IMR-90 (cell line): ENCODE measurements at places on chromosomes 16 and 17. TPM values are rescaled to one million over a fixed set of nuclear protein-coding genes. Genes with fewer than 3 reads are reported as not detected.

GRCh38 chr16:15993541-15993940, 44.1 kb downstream of the ABCC1 start:
- H3K27me3 ChIP-seq = no peaks in the 10 kb centered on the region
- peaks cover 37% of the 10 kb centered on the region for H3K36me3 ChIP-seq
- no peak overlapping the region for H3K4me3 ChIP-seq
- no peak for DNase-seq
- H3K4me1 ChIP-seq = peaks cover 39% of the 10 kb centered on the region

The NPIPB13 gene
- 0.28 and 0.54 TPM in 2 replicates for total RNA-seq

The RAMP2 gene
- 0.18 and 0.28 TPM in 2 replicates for total RNA-seq

GRCh38 chr17:57941384-57942370, 13.5 kb downstream of the CUEDC1 start:
- DNase-seq = no peak
- H3K36me3 ChIP-seq = no peaks in the 10 kb centered on the region
- H3K4me1 ChIP-seq = peaks cover 17% of the 10 kb centered on the region
- H3K4me3 ChIP-seq = no peak overlapping the region
- no peak overlapping the region for H3K27ac ChIP-seq
- no peaks in the 10 kb centered on the region for H3K27me3 ChIP-seq

- H3K27me3 ChIP-seq = no peaks in the 10 kb centered on the region
- H3K4me1 ChIP-seq = no peaks in the 10 kb centered on the region
- no peak overlapping the region for H3K27ac ChIP-seq
- DNase-seq = no peak
Measured at GRCh38 chr17:60959696-60960095, 282.0 kb downstream of the BCAS3 start.
